Caco-2 (cell line): ENCODE measurements at places on chromosomes 1 and 21. TPM values are rescaled to one million over a fixed set of nuclear protein-coding genes. Genes with fewer than 3 reads are reported as not detected.
A peak's percentile ranks its signal among the peaks of the same experiment; 100 is the strongest.

DNA sequence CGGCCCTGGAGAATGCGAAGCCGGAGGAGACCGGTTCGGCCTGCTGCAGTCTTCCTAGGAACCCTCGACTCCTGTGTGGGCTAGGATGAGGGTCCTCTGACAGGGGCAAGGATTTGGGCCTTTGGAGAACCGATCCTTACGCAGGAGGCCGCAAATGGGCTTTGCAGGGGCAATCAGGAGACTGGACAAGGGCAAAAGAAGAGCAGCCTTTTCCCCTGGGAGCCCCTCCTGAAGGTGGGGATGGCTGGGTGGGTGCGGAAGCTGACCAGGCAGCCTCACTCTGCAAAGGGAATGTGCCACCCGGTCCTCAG, 111.7 kb downstream of the NAV1 start:
- no peak for DNase-seq
- peak overlapping the region; percentile 29 for H3K4me3 ChIP-seq
- no peak overlapping the region for H3K27ac ChIP-seq
- no peaks in the 10 kb centered on the region for H3K36me3 ChIP-seq
- peaks cover 9% of the 10 kb centered on the region for H3K27me3 ChIP-seq

- H3K4me1 ChIP-seq, result peaks cover 20% of the 10 kb centered on the region
- no peaks in the 10 kb centered on the region for H3K27me3 ChIP-seq
- H3K36me3 ChIP-seq, result no peaks in the 10 kb centered on the region
- no peak overlapping the region for H3K27ac ChIP-seq
These were observed 989 bp upstream of the PIGR start for GRCh38 chr1:206947255-206947654.

DNA sequence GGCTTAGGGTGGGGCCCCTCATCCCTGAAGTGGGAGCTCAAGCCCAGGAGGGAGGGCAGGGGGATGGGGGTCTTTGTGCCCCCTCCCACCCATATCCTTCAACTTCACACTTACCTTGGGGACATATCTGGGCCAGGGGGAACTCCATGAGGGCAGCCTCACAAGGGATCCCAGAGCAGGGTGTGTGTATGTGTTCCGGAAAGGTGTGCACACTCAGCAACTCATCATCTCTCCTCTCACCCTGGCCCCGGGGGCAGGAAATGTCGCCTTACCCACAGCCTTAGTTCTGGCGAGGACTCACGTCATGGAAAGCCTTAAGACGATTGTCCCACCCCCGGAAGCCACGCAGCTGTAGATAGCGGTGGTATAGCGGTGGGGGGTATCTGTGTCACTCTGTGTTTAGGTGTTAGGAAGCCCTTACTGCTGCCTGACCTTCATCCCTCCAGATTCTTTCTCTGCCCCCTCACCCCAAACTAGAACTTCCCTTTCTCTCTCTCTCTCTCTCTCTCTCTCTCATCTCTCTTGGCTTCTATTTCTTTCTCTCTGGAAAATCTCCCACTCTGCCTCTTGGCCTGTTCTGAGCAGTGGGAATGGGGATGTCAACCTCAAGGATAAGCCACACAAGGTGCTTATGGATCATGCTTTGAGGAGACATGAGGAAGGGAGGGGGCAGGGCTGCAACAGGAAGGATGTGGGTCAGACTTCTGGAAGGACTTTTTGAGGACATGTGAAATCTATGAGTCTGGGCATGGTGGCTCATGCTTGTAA, at the start of gene SH2D2A:
Gene SH2D2A, minus strand, starts transcription at position 288 of the 768 bp plus-strand sequence. Its CDS starts 140 bp downstream, at position 148.
- no peaks in the 10 kb centered on the region for H3K36me3 ChIP-seq
- H3K4me1 ChIP-seq, result peaks cover 11% of the 10 kb centered on the region; the same call in 1 of the 2 replicates
- no peak within 1 kb of the TSS for H3K4me3 ChIP-seq
- no peak within 1 kb of the TSS for H3K27ac ChIP-seq
- no peak for DNase-seq

- no peak for DNase-seq
- H3K36me3 ChIP-seq, result no peaks in the 10 kb centered on the region
- no peak overlapping the region for H3K27ac ChIP-seq
These were observed 62.7 kb downstream of the CASZ1 start for GRCh38 chr1:10733474-10734366.

GRCh38 chr1:197774466-197775281, 606 bp downstream of the DENND1B start:
- 0 out of 2 replicates have a peak, but pooled peaks cover 17% of the 10 kb centered on the region for H3K4me1 ChIP-seq
- no peaks in the 10 kb centered on the region for H3K27me3 ChIP-seq
- peak overlapping the region; percentile 66 for H3K4me3 ChIP-seq
- H3K27ac ChIP-seq, result peak overlapping the region; percentile 80

GRCh38 chr21:45266518-45267389, 20.9 kb downstream of the POFUT2 start:
- no peaks in the 10 kb centered on the region for H3K4me1 ChIP-seq
- H3K36me3 ChIP-seq, result no peaks in the 10 kb centered on the region; the same call in 1 of the 2 replicates
- no peak overlapping the region for H3K27ac ChIP-seq
- DNase-seq, result no peak
- no peak overlapping the region for H3K4me3 ChIP-seq

GRCh38 chr1:167623951-167624350, 6.1 kb upstream of the RCSD1 start:
- H3K27me3 ChIP-seq, result no peaks in the 10 kb centered on the region
- H3K36me3 ChIP-seq, result no peaks in the 10 kb centered on the region
- peaks cover 3% of the 10 kb centered on the region; the same call in 1 of the 2 replicates for H3K4me1 ChIP-seq
- H3K4me3 ChIP-seq, result no peak overlapping the region
- no peak for DNase-seq

- no peaks in the 10 kb centered on the region for H3K27me3 ChIP-seq
- H3K4me3 ChIP-seq, result no peak overlapping the region
- peaks cover 1% of the 10 kb centered on the region; the same call in 1 of the 2 replicates for H3K36me3 ChIP-seq
- peaks cover 5% of the 10 kb centered on the region; the same call in 1 of the 2 replicates for H3K4me1 ChIP-seq
- DNase-seq, result no peak
These were observed 221.5 kb downstream of the RERE start for GRCh38 chr1:8595941-8596340.

DNA sequence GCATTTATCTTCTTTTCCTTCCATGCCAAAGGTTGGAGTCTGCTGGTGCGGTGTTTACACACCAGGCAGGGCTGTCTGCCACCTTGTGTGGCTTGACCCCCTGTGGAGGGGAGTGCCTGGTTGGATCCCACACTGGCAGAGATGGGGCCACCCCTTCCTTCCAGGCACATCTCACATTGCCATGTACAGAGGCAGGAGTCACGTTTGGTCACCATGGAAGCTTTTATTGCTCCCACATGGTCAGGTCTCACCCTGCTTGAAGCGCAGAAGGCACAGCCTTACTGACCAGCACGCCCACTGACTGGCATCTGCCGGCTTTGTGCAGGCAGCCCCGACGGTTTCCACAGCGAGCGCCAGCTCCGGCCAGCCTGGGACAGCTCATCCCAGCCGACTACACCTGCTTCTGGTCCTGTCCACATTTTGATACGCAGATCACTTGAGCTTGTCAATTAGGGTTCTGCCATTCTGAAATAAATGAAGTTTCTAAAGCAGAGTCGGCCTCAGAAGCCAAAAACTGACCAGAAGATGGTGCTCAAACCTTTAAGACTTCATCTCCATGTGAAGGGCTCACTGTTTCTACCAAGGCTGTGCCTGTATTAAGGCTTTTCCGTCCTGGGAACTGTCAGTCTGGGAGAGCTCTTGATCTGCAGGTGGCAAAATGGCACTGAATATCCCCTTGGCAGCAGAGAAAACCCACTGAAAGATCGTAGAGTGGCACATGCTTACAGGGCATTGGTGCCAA, 35.6 kb upstream of the EPHA8 start:
- no peak for DNase-seq
- no peaks in the 10 kb centered on the region for H3K4me1 ChIP-seq
- no peaks in the 10 kb centered on the region for H3K36me3 ChIP-seq
- no peaks in the 10 kb centered on the region for H3K27me3 ChIP-seq
- H3K27ac ChIP-seq, result no peak overlapping the region

- H3K4me1 ChIP-seq, result peaks cover 16% of the 10 kb centered on the region
- no peaks in the 10 kb centered on the region; the same call in 1 of the 2 replicates for H3K36me3 ChIP-seq
- no peaks in the 10 kb centered on the region for H3K27me3 ChIP-seq
- DNase-seq, result peak; percentile 62
- H3K27ac ChIP-seq, result no peak overlapping the region
- H3K4me3 ChIP-seq, result no peak overlapping the region
These were observed 87.0 kb downstream of the NMNAT2 start for GRCh38 chr1:183331091-183331742.

DNA sequence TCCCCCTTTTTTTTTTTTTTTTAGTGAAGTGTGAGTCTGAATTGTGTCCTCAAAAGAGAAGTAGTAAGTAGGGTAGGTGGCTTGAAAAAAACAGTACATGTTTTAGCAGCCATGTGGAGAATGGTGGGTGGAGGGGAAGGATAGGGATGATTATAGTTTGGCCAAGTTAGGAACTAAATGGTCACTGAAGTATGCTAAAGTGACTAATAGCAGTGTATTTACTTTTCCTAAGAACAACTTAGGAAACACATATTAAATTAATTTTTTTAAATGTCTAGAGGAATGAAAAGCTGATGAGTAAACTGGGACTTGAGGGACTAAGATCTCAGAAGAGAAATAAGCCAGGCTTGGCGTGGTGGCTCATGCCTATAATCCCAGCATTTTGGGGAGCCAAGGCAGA, 55.5 kb downstream of the PLA2G4A start:
- no peaks in the 10 kb centered on the region for H3K27me3 ChIP-seq
- DNase-seq, result no peak
- H3K4me3 ChIP-seq, result no peak overlapping the region
- H3K36me3 ChIP-seq, result no peaks in the 10 kb centered on the region
- H3K27ac ChIP-seq, result no peak overlapping the region

DNA sequence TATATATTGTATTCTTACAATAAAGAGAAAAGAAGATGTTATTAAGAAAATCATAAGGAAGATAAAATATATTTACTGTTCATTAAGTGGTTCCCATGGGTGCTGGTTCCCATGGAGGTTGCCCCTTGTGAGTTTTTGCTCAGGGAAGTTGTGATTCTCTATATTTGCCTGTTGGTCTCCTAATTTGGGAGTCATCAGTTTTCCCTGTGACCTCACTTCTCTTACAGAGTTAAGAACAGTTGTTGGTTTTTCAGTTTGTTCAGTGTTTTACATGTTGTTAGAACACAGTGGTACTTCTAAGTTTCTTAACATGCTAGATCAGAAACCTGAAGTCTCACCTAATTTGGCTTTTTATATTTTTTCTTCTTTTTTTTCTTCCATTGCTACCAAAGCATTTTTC, 109.2 kb downstream of the OSBPL9 start:
- DNase-seq, result no peak
- H3K36me3 ChIP-seq, result no peaks in the 10 kb centered on the region
- no peaks in the 10 kb centered on the region for H3K27me3 ChIP-seq
- no peak overlapping the region for H3K4me3 ChIP-seq
- H3K27ac ChIP-seq, result no peak overlapping the region

DNA sequence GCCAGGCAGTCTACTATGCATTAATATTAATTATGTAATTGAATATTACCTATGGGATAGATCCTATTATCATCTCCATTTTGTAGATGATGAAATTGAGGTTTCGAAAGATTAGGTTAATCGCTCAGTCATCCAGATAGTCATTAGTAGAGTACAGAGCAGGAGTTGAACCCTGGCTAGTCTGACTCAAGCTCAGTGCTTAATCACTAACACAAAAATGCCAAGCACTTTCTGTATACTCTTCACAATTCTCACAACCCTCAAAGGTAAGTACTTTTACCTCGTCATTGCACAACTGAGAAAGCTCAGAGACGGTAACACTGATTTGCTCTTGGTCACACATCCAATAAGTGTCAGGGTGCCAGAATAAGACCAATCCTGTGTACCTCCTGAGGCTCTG, 280.2 kb upstream of the PLXNA2 start:
- no peaks in the 10 kb centered on the region for H3K27me3 ChIP-seq
- no peaks in the 10 kb centered on the region for H3K4me1 ChIP-seq
- no peaks in the 10 kb centered on the region for H3K36me3 ChIP-seq
- no peak for DNase-seq

DNA sequence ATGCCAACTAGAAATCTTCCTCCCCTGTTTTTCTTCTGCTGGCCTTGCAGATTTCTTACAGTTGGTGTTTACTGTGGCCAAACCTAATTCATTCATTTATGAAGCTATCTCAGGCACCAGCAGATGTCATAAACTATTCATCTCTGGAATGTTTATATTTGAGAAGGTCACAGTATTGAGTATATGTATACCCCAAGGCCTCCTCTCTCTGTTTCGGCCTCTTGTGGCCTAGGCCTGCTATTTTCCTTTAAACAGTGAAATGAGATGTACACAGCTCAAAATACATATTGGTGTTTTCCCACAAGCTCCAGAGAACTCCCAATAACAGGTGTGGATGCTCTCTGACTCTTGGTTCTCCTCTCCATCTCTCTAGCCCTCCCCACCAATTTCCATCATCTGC, 520.7 kb upstream of the CAMK1G start:
- H3K27ac ChIP-seq, result no peak overlapping the region
- H3K4me3 ChIP-seq, result no peak overlapping the region
- H3K27me3 ChIP-seq, result no peaks in the 10 kb centered on the region
- H3K4me1 ChIP-seq, result no peaks in the 10 kb centered on the region

DNA sequence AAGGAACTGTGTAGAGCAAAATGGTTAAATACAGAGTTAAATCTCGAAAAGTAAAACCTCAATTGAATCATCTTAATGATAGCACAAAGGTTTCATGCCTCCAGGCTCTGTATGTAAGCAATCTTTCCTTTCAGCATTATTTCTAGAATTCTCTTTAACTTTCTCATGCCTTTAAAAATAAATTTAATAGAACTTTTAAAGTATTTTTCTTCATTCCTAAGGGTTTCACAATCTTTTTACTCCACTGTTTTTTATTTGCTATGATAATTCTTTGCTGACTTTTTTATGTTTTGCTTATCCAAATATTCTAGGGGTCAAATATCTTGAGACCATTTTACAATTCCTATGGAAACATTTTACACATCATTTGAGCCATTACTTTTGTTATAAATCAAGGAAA, 288.0 kb downstream of the BACH1 start:
- H3K27me3 ChIP-seq, result no peaks in the 10 kb centered on the region
- no peak for DNase-seq
- no peak overlapping the region for H3K27ac ChIP-seq

GRCh38 chr21:33151941-33152731, 77.6 kb upstream of the IFNAR2 start:
- H3K36me3 ChIP-seq, result no peaks in the 10 kb centered on the region
- no peak for DNase-seq
- H3K4me1 ChIP-seq, result peaks cover 13% of the 10 kb centered on the region
- H3K27me3 ChIP-seq, result no peaks in the 10 kb centered on the region
- H3K4me3 ChIP-seq, result no peak overlapping the region
- no peak overlapping the region for H3K27ac ChIP-seq

GRCh38 chr1:232279909-232280400, 350.0 kb downstream of the SIPA1L2 start:
- no peaks in the 10 kb centered on the region for H3K27me3 ChIP-seq
- peaks cover 3% of the 10 kb centered on the region; the same call in 1 of the 2 replicates for H3K4me1 ChIP-seq
- no peak overlapping the region for H3K4me3 ChIP-seq
- no peak for DNase-seq
- no peaks in the 10 kb centered on the region for H3K36me3 ChIP-seq

TLCD4 gene
- 14.1 TPM in 2 replicates for total RNA-seq

DNM3 gene
- total RNA-seq, result 0.11 TPM in 1 of 2 replicates, not detected in the other

FMO5 gene
- total RNA-seq, result 1.9 and 2.0 TPM in 2 replicates

CFHR5 gene
- total RNA-seq, result not detected in 2 replicates
